ENCODE measurements at places on chromosomes 11 and 22.

DNA sequence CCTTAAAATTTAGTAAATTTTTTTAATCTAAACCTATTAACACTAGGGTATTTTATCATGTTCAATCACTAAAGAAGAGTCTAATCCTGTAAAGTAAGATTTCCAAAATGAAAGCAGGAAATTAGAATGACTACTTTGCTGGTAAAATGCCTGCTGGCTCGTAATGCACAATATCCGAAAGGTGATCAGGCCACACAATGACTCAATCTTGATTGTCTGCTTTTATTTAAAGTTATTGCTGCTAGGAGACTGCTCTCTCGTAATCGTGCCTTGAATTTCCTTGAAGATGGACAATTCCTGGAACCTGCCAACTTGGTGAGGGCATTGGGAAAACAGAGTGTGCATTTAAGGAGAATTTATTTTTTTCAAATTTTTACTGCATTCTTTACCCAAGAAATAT is 1786.5 kb upstream of the RAG2 start:
- DNase-seq: no peak

GRCh38 chr22:32574411-32574810 is 99.8 kb downstream of the FBXO7 start:
- DNase-seq: no peak

DNA sequence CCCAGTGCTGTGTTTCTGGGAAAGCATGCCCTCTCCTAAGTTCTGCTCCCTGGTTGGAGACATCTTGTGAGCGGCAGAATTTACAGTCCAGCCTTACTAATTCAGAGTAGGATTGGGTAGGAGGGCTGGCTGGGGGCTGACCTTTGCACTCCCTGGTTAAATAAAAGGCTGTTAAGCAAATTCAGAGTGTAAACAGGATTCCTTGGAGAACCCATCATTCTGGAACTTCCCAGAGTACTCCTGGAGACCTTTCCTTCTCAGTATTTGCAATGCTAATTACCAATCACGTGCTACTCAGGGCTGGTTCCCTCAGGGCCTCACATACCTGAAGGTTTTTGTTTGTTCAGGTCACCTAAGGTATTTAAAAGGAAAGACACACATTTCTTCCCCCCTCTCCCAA is 340.2 kb downstream of the TBC1D22A start:
- DNase-seq: no peak

DNA sequence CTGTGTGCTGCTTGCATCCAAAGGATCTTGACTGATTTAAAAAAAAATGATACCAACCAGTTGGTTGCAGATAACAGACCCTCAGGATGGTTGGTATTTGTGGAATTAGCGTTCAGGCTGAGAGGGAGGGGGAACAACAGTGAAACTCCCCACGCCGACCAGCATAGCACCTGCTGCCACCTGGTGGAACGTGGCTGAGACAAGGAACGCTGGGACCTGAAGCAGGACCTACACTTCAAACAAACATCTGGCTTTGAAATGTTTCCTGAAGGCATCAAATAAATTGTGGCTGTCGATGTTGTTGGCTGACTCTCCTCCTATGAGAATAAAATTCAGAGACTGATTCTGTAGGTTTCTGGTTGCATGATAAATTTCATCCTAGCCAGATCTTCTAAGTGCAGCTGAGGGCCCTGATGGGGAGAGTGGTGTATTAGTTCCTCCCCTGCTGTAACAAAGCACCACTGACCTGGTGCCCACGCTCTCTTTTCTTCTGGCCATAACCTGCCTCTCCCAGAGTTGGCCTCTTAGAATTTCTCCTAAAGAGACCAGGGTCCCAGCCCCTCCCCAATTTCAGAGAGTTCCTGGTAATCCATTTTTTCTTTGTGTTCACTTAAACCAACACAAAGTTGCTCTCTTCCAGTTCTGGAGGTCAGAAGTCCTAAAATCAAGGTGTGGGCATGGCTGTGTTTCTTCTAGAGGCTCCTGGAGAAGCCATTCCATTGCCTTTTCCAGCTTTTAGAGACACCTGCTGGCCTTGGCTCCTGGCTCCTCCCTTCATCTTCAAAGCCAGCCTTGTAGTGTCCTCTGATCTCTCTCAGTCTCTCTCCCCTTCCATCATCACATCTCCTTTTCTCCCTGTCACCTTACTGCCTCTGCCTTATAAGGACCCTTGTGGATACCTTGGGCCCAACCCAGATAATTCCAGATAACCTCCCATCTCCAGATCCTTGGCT is 17.3 kb downstream of the APOL2 start:
- no peak for DNase-seq

GRCh38 chr11:34604911-34605310 is 16.0 kb upstream of the EHF start:
- DNase-seq: no peak

- no peak for DNase-seq
These were observed 12.5 kb downstream of the PEX26 start for GRCh38 chr22:18090286-18090685.

DNA sequence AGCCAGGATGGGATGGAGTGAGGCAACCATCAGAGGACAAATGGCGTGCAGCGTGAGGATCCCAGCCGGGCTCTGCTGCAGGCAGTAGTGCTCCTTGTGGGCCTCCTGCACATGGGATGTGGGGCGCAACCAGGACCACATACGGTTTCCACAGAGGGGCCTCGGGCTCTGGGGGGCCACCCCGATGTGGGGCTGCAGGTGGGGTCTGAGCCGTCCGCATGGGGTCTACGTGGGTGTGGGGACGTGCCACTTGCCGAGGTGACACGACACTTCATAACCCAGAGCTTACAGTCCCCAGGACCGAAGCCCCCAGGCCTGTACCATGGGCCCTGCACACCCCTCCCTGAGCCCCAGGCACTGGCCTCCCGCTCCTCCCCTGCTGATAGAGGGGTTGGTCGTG is 10.8 kb downstream of the TTLL8 start:
- DNase-seq: no peak

DNA sequence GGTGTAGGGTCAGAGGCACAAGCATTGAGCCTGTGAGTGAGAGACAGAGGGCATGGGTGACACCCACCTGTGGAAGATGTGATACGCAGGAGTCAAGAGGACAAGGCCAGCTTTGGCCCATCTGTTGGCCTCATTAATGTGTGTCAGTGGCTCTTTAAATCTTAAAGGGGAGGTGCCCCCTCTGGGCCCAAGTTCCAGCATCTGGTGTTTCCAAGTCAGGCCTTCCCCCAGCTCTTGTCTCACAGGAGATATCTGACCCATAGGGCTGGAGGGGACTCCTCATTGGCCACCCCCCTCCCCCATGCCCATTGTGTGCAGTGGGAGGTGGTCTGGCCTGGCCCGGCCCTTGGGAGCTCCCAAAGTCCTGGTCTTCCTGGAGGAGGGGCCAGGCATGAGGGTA is 8.9 kb downstream of the KCNK7 start:
- DNase-seq: no peak
